PC-3 (cell line): ENCODE measurements at places on chromosomes 2 and 18. TPM values are rescaled to one million over a fixed set of nuclear protein-coding genes. Genes with fewer than 3 reads are reported as not detected.

PSMA8 gene
- total RNA-seq: not detected in 2 replicates

MDH1B gene
- total RNA-seq: 0.23 and 0.40 TPM in 2 replicates

MAP2 gene
- 1.7 and 2.1 TPM in 2 replicates for total RNA-seq

PLCL1 gene
- not detected in 2 replicates for total RNA-seq

GTF2A1L gene
- not detected in 2 replicates for total RNA-seq

SCYGR6 gene
- total RNA-seq: not detected in 2 replicates

ST6GAL2 gene
- 11.4 and 12.6 TPM in 2 replicates for total RNA-seq

ERICH2 gene
- total RNA-seq: 1.4 and 1.9 TPM in 2 replicates

EGR4 gene
- not detected in 2 replicates for total RNA-seq

REG1A gene
- total RNA-seq: not detected in 2 replicates

FOXI3 gene
- not detected in 2 replicates for total RNA-seq

DTNA gene
- total RNA-seq: 7.8 and 11.6 TPM in 2 replicates

MAP3K2 gene
- 54.6 and 64.7 TPM in 2 replicates for total RNA-seq

EVA1A gene
- 48.9 and 70.8 TPM in 2 replicates for total RNA-seq

TM4SF20 gene
- total RNA-seq: not detected in 2 replicates

GRCh38 chr2:167334146-167334742, 446.0 kb downstream of the XIRP2 start:
- DNase-seq: peak; percentile 2

GRCh38 chr2:232523682-232524597, 2.0 kb upstream of the CHRND start:
- DNase-seq: peak; percentile 12

- DNase-seq: no peak
Observed at GRCh38 chr2:8320311-8321066, 361.4 kb upstream of the ID2 start.

- no peak for DNase-seq
Observed at GRCh38 chr2:235492850-235493344, 946 bp upstream of the AGAP1 start.

DNA sequence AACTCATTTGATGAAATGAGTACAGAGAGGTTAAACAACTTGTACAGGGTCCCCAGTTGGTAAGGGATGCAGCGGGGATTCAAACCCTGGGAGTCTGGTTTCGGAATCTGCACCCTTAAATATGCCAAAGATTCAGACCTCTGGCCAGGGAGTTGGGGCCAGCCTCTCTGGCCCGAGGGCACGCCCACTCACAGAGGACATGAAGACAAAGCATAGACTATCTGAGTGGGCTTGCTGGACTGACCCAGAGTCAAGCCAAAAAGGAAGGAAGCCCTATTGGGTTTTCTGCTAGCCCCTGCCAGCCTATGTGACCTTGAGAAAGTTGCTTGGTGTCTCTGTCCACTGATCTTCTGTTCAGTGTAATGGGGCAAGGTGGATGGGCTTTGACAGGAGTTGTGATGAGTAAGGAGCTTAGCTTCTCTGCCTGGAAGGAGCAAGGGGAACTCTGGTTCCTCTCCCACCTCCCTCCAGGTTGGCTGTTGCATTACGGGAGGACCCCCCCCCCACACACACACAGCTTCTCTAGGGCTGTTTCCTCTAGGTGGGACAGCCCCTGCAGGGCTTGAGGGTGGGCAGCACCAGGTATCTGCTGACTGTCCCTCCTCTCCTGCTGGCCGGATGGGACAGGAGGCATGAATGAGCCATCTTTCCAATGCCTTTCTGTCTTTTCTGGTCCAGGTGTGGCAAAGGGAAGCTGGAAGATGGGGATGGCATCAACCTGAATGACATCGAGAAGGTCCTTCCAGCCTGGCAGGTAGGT, 131.3 kb downstream of the CTIF start:
- DNase-seq: no peak

GRCh38 chr18:51193621-51194287, 3.7 kb downstream of the MEX3C start:
- DNase-seq: peak; percentile 1

DNA sequence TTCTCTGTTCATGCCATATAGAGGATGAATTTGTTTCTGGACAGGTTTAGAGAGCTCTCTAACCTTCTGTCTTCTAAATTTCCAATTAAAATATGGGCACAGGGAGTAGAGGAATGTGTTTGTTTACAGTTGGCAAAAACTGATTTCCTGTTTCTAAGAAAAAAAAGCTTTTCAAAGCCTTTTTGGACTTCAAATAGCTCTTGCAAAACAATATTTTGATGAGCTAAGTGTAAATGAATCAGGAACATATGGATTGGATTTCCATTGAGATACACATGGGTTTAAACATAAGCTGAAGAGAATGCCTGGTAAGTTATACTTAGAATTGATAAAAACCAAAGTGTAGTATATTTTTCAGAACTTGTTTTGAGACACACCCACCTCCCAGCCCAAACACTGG, 677.5 kb downstream of the NYAP2 start:
- DNase-seq: no peak

DNA sequence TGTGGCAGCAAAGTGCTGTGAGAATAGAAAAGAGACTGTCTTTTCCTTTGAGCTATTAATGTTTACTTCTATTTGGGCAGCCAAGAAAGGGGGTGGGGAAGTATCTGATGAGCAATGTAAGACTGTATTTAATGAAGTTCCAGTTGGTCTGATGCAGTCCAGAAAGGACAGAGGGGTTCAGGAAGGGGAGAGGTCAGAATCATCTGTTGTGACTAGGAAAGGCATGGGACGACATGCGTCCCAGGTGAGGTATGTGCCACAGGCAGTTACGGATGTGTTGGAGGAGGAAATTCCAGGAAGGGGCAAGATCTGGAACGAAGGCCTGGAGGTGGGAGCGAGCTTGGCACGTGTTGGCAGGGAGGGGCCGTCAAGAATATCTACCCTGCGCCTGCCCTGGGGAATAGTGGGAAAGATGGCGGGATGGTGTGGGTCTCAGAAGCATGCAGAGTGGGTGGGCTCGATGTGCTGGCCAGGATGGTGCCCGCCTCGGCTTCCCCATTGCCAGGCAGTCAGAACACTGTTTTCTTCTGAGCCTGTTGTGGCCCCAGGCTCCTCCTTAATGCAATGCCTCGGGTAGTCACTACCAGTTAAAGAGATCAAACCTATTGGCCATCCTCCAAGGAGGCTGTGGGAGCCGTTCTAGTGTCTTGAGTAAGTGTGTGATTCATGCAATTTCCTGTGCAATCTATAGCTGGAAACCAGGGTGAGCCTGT, 57.8 kb upstream of the TXNDC2 start:
- peak; percentile 99 for DNase-seq

DNA sequence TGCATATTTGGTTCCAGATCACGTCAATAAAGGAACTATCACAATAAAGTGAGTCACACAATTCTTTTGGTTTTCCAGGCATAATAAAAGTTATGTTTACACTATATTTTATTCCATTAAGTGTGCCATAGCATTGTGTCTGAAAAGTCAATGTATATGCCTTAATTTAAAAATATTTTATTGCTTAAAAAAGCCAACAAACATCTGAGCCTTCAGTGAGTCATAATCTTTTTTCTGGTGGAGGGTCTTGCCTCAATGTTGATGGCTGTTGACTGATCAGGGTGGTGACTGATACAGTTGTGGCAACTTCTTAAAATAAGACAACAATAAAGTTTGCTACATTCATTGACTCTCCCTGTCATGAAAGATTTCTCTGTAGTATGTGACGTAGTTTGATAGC, 254.3 kb upstream of the SPOPL start:
- DNase-seq: peak; percentile 57

DNA sequence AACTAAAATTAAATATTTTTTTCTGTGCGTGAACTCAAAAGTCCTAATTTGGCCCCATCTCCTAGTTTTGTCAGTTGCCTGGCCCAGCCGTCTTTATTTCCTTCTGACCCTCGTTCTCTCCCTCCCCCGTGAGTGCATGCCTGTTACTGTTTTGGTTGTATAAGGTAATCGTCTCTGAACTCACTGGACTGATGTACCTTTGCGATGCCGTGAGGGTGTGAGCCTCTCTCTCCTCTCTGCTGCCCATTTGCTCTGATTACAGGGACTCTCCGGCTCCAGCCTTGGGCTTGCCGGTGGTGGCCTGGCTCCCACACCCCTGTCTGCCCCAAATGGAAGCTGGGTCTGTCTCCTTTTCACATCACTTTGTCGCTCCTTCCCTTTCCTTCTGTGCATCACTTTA, 66.5 kb upstream of the RBM44 start:
- no peak for DNase-seq

GRCh38 chr18:30682672-30683071, 359.9 kb downstream of the DSC3 start:
- DNase-seq: no peak

DNA sequence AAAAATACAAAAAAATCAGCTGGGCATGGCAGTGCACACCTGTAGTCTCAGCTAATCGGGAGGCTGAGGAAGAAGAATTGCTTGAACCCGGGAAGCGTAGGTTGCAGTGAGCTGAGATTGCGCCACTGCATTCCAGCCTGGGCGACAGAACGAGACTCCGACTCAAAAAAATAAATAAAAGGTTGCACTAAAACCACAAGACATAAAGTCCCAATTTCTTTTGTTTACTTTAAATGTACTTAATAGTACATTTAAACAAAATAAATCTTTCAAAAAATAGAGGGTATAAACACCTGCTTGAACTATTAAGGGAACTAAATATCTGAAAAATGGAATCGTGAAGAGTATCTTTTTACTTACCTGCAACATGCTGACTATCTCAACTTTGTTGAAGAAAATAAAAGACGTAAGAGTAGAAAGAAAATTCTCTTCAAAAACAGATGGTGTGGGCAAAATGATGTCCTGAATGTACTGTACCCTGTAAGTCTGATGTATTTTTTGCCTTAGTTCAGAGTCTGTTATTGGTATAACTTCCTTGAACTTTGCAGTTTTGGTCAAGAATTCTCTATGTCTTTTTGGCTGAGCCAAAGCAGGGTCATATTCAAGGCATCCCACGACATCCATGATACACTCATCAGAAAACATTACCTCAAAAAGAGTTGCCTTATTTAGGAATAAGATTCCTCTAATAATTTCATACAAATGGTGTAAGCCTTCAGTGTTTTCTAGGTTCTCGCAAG, 19.2 kb downstream of the PPP4R3B start:
- DNase-seq: no peak

- no peak for DNase-seq
Observed at GRCh38 chr2:60312618-60313017, 240.8 kb downstream of the BCL11A start.

DNA sequence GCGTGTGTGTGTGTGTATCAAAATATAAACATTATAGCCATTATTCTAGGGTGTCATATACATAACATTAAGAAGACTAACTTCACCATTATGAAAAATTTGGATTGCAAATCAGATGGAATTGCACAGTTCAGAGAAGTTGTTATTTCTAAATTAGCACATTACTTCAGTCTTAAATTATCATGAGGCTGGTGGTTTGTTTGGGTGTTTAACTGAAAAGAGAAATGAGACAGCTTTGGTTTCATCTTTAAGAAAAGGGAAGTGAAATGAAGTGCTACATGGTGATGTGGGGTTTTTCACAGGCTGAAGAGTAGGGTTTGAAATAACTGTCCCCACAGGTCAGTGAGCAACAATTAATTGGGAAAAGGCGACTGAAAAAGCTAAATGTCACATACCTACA, 161.2 kb upstream of the XIRP2 start:
- no peak for DNase-seq

DNA sequence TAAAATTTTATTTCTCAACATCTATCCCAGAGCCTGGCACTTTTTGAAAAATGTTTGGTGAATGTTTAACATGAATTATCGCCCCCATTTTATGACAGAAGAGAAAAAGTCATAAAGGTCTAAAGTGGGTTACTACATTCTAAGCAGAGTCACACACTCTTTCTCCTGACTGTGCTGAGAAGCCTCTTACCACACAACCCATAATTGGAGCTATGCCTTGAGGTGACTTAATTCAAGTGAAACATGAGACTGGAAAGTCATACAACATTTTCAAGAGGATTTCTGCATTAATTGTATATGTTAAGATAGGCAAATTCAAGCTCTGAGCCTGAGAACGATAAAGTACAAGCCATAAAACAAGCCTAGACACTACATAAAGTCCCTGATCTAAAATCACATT, 3.1 kb upstream of the DSEL start:
- peak; percentile 20 for DNase-seq

GRCh38 chr2:230932556-230933511, 7.8 kb upstream of the GPR55 start:
- no peak for DNase-seq

GRCh38 chr2:84251651-84252302, 207.3 kb downstream of the SUCLG1 start:
- no peak for DNase-seq

DNA sequence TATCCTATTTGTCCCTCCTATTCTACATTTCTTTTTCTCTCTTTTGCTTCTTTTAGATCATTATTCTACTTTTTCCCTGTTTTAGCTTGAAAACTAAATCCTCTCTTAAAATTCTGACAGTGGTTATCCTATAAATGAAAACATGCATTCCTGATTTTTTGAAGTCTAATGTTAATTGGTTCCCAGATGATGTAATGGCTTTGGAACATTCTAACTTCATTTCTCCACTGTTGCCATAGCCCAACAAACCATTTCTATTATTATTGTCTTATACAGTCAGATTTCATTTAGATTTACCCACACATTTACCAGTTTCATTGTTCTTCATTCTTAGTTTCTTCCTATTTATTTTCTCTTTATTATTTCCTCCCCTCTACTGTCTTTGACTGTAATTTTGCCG, 36.5 kb downstream of the SIGLEC15 start:
- no peak for DNase-seq

GRCh38 chr2:84942166-84942565, 28.8 kb upstream of the KCMF1 start:
- no peak for DNase-seq

DNA sequence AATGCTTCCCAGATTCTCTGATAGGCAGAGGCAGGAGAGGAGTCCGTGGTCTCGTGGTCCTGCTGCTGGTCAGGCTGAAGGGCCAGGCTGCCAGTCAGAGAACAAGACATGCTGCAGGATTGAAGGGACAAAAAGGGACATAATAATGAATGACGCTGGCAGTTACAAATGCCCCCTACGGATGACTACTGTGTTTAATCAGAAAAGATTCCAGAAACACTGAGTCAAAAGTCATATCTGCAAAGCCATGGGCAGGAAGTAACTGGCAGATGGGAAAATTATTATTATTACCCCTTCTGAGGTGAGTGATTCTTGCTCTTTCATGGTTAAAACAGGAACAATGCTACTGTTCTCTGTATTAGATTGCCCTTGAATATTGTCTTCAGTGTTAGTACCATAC, 19.0 kb downstream of the LCT start:
- no peak for DNase-seq
